Dermis blood vessel endothelial cell (primary cell): ENCODE measurements at places on chromosomes 12 and 14. TPM values are rescaled to one million over a fixed set of nuclear protein-coding genes. Genes with fewer than 3 reads are reported as not detected.

- no peak for DNase-seq
Measured at GRCh38 chr12:131192951-131193350, 239.2 kb downstream of the ADGRD1 start.

- no peak for DNase-seq
Measured at GRCh38 chr12:1836854-1837421, 16.6 kb downstream of the LRTM2 start.

Gene CPNE8
- 27.8 and 29.4 TPM in 2 replicates for total RNA-seq

Gene SYNDIG1L
- not detected in 2 replicates for total RNA-seq

Gene KRT79
- not detected in 2 replicates for total RNA-seq

Gene ZNF410
- total RNA-seq = 60.1 and 71.6 TPM in 2 replicates
